ENCODE measurements at places on chromosomes 5 and 9.

- DNase-seq, result no peak
These were observed 2.1 kb downstream of the SYNPO start for GRCh38 chr5:150642567-150642927.

- no peak for DNase-seq
These were observed 700.6 kb downstream of the SEMA5A start for GRCh38 chr5:8845296-8845695.

DNA sequence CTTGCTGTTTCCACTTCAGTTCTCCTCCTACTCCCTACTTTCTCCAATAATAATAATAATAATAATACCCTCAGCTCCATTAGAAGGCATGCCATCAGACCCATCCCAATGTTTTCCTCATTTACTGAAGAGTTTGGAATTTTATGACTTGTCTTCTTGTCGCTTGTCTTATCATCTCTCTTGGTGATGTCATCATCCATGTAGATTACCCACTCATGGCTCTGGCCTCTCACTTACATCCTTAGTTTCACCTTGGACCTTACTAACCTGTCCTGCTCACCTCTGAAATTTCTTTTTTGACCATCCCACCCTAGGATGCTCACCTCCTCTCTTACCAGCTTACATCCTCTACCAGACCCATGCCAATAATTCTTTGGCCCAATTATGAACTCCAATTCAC is 329.3 kb downstream of the ACTL7B start:
- no peak for DNase-seq

GRCh38 chr9:105405514-105406131 is 42.2 kb upstream of the FSD1L start:
- DNase-seq, result no peak

DNA sequence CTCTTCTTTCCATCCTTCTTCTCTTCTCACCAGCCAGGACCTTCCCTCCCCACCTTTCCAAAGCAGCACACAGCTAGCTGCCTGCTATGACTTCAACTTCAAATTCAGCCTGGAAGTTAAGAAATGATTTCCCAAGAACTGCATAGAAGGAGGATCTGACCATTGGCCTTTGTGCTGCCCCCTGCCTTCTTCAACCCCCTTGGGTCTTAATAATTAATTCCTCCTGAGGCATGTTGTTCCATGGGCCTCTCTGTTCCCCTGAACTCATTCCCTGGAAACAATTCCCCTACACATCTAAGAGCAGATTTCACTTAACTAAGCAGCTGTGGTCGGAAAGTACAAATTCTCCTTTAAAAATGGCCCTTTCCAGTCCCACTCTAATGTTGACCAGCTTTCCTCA is 62.4 kb downstream of the ADAMTS12 start:
- DNase-seq, result no peak

DNA sequence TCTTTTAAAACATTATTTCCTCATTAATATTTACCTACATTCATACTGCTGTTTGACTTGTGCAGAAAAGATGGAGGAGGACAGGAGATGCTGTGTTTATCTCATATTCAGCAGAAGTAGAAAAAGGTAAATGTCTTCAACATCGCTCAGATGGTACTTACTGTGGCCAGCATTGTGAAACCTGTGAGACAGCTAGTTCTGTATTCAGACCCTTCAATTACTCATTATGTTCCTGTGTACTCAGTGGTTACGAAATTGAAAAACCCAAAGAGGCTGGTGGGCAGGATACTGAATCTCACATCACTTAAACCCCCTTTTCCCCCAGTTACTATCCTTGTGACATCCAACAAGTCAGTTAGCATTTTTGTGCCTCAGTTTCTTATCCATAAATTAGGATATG is 216.0 kb downstream of the KDM4C start:
- DNase-seq, result no peak

DNA sequence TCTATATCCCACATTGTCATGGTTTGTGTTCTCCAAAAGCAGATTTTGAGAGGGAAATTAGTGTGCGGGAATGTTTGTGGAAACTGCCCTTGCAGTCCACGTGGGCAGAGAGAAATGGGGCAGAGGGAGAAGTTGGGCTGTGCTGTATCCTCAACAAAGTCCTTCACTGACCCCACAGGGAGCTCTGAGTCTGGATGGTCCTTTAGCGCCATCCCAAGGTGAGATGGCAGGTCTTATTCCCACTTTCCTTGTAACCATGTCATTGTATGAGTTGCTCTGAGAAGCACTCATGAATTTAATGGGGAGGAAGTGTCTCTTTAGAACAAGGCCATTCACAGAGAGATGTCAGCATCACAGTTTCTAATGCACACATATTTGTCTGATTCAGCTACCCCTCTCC is 127.1 kb downstream of the ANKRD18B start:
- no peak for DNase-seq

DNA sequence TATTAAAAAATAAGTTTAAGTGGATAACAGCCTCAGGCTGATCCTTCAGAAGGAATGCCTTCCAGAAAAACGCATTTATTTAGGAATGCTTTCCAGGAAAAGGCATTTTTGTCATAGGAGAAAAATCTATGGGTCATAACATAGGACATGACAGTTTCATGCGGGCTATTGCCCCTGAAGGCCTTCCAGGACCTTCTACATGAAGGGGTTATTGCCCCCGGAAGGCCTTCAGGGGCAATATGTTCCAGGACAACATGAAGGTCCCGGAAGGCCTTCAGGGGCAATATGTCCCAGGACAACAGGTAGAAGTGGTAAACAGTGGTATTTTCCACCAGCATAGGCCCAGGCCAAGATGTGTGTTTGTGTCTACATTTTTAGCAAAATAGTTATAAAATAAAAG is 191.3 kb upstream of the RASA1 start:
- DNase-seq, result no peak

GRCh38 chr5:33092719-33093118 is 348.0 kb upstream of the TARS1 start:
- no peak for DNase-seq

DNA sequence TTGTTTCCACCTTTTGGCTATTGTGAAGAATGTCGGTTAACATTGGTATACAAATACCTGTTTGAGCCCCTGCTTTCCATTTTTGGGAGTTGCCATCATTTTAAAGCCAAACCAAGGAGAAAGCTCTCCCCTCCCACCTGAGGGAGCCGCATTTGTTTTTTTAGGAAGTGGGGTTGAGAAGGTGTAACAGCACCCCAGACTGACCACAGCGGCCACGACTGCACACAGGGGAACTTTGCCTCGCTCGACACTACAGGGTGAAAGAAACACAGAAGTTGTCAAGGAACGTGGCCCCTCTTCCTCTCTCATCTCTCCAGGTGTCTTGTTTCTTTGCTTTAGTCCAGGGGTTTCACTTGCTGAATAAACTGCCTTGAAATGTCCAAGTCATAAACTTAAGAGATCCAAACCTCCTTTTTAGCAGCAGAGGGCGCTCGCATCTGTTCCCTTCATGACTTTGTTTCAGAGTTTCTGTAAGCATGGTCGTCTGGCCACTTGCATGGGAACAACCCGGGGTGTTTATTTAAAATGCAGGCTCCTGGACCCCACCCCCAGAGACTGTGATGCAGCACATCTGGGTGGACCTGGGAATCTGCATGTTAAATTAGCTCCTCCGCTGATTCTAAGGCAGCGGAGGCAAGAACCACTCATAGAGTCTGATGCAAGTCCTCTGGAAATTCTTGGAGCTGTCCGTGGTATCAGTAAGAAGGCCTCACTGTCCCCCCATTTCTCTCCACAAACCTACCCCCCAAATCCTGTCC is 2.1 kb upstream of the TTLL11 start:
- no peak for DNase-seq

DNA sequence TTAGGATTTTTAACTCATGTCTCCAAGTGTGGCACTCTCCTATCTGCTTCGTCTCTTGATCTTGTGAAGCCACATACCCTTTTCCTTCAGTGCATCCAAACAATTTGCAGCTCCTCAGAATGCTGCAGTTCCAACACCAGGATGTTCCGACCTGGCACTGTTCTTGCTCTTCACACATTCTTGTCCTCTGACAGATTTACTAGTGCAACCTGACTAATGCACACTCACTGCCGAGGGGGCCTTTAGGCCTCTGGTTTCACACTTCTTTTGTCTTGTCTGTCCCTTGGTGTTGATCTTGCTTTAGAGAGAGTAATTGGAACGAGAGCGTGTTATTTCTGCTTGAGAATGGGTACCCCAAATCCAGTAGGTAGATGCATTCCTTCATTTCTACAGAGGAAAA is 15.0 kb downstream of the ARHGAP26 start:
- DNase-seq, result no peak

DNA sequence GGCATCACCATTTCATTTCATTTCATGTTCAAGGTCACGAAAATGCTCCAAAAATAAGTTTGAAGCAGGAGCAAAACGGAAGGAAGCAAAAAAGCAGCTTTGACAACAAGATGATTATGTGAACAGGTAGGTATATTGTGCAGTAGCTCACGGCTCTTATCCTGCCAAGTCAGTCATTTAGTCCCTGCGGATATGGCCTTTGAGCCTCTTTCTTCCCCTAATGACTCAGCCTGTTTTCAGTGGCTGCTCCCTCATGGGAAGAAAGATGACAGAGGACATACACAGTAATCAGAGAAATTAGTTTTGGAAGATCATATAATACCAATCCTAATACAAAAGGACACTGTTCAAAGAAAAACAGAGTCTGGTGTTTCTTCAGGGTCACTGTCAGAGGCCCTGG is 155.8 kb upstream of the GRAMD2B start:
- DNase-seq, result no peak

DNA sequence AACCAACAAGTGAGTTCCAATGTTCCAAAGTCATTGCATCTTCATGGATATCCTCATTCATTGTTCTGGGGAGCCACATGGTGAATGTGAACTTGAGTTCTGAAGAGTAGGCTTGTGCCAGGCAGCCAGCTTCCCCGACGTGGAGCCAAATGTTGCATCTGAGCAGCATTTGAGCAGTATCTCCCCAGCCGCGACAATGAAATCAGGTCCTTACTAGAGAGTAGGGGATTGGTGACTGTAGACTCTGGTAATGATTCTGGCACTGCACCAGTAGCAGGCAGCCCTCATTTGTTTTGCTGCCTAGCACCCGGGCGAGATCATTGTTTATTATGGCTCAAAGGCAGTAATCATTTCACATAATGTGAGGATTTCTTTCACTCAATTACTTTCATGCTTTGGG is 451.4 kb upstream of the C9orf72 start:
- DNase-seq, result no peak

DNA sequence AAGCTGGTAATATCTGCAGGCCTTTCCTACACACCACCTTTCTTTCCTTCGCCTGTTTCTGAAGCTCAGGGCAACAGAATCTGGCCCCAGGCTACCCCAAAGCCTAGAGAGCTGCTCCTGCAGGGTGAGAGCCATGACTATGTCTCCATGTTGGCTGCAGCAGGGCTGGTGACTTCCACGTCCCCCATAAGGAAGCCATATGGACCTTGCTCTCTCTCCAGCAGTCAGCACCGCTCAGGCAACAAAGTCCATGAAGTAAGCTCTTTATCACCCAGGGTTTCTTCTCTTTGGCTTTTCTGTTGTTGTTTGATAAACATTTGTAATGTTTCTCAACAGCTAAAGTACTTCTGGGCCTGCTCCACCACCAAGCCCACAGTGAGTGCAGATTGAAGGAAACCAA is 125.2 kb downstream of the SLIT3 start:
- DNase-seq, result no peak

GRCh38 chr5:136115183-136115865 is 17.3 kb upstream of the SMAD5 start:
- no peak for DNase-seq

DNA sequence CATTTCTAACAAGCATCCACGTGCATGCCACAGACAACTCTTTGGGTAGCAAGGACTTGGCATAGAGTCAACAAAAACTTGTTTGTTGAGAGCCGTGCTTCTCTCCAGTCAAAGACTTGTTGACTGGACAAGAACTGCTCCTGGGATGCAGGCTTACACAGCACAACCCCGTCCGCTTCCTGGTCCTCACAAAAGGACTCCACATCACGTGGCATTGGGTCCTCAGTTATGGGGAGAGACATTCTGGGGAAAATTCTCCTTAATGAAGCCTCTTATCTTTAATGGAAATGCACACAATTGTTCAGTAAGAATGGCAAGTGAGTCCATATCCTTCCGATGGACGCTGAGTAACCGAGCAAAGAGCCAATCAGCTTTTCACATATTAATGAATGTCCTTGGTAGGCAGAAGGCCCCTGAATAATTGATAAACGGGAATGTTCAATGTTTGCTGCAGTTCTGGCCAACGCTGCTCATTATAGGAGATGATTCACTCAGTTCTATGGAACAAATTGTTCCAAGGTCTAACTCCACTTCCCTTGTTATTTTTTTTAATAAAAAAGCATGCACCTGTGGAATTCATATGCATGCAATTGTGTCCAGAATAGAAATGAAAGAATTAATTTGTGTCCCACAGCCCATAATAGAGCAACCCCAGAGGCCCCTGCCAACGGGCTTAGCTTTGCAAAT is 97.0 kb upstream of the ZNF366 start:
- DNase-seq, result no peak

- DNase-seq, result no peak
These were observed 1013.8 kb upstream of the C9orf72 start for GRCh38 chr9:28587052-28587451.

DNA sequence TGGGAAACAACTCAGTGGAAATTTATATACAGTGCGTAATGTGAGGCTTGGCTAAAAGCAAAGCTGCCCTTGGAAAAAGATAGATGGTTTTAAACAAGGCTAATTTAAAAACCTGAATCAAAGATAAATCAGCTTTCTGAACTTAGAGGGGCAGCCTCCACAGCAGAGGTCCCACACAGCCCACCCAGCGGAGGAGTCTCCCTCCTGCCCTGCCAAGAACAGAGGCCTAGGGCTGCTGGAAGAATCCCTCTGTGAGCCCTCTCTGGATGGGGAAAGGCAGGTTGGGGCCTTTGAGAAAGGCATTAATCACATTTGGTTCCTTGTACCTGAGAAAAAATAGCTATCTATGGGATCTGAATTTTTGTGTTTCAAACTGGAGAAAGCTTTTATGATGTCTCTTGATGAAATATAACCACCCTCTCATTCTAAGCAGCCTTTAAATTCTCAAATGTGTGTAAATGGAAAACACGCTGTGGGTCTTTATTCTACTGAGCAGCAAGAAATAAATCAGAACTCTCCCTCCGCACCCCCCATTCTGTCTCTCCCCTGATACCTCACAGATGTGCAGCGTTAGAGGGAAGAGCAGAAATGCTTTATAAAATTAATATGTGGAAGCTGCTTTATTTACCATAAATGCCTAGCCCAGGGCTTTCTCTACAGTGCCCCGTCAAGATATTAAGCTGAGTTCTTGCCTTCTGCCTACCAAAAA is 329.2 kb downstream of the EFNA5 start:
- no peak for DNase-seq

DNA sequence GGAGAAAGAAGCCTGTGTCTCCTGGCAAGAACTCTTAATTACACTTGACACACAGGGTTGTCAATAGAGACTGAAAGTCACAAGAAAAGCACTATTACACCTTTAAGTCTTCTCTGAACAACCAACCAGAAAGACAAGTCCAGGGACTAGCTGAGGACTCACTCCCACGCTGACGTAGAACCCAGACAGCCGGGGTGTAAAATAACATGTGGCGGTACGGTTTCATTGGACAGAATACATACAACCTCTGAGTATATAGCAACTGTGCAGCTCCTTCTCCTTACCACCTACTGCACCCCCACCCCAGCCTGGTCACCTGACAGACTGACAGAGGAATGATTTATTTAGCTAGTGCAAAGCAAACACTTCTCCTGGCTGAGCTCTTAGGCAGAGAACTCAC is 103.4 kb upstream of the RASEF start:
- no peak for DNase-seq
